ENCODE measurements at places on chromosomes 5 and 9.

GRCh38 chr5:91224969-91225368 lies 158.1 kb downstream of the ARRDC3 start:
- no peak for DNase-seq

- no peak for DNase-seq
Measured at GRCh38 chr9:132168347-132168746, 6.5 kb downstream of the NTNG2 start.

DNA sequence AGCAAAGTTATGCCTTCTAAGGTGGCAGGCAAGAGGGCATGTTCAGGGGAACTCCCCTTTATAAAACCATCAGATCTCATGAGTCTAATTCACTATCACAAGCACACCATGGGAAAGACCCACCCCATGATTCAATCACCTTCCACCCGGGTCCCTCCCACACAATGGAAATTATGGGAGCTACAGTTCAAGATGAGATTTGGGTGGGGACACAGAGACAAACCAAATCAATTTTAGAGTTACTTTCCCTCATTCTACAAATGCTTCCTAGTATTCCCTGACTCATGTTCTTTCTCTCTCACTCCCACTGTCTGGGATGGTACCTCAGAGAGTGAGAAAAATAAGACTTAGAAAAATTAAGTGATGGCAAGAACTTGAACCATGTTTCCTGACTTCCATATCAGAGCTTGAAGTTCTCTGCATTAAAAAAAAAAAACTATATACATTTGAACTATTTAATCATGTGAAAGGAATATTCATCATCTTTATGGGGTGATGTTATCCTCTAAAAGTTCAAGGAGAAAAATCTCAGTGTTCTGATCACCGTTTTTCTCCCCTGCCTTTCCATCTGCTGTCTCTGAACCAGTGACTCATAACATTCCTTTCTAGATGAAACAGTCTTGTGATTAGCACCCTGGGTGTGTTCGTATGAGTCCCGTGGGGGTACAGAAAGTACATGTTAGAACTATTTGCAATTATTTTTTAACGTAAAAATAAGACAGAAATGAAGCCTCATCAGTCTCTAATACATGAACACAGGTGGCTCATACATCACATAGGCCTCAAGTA lies 282.9 kb downstream of the SLF1 start:
- no peak for DNase-seq

DNA sequence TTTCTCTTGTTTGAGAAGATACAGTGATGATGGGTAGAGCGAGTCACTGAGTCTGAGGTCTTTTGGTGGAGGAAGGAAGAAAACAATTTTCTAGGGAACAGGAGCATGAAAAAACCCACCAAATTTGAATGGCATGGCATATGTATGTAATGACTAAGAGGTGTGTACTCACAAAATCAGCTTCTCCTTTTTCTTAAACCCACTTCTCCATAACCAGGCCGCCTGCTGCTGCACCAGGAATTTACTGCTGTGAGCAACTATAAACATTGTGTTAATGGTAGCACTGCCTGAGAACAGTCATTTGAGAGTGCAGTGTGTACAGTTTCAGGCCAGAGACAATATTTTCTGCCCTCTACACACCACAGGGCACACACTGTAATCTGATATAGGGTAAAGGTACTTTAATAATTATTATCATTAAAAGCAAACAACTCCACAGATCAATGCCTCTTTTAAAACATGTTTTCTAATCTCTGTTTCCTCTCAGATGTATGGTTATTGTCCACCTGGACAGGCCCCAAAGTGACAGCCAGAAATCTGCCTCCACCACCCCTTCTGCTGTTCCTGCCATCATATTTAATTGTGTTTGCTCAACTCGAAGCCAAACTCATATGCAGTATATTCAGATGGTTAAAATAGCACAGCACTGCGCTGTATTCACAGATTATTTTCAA lies 241.6 kb downstream of the KIAA0825 start:
- no peak for DNase-seq

DNA sequence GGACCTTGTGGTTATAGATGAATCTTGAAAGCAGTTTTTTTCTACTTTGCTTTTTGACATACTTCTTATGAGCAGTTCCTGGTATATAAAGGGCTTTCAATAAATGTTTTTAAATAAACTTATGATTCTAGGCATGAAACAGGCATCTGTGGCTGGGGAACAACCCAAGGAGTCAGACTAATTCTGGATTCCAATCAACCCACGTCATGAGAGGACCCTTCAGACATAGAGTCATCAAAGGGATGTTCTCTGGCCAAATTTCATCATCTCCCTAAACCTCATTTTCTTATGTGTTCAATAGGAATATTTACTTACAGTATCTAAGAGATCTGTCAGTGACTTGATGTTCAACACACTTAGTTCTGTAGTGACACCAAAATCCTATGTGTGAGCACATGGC lies 243.8 kb upstream of the ZNF462 start:
- DNase-seq, result no peak

DNA sequence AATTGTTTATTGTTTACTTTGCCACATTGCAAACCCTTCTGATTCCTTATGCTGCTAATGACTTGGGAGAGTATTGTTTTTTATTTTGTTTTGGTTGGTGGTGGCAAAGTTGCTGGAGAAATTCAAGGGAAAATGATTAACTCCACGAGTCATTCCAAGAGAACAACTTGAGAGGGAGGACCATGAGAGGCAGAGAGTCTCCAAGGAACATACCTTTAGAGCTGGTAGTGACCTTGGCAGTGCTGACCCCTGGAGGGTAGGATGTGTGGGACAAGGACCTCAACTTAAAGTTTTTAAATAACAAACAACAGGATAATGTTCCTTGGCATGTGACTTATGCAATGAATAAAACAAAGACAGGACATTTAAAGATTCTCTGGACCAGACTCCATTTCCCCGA lies 139.7 kb downstream of the LRRC70 start:
- DNase-seq, result peak; percentile 13

GRCh38 chr5:4640795-4641194 lies 499.3 kb upstream of the ADAMTS16 start:
- no peak for DNase-seq

DNA sequence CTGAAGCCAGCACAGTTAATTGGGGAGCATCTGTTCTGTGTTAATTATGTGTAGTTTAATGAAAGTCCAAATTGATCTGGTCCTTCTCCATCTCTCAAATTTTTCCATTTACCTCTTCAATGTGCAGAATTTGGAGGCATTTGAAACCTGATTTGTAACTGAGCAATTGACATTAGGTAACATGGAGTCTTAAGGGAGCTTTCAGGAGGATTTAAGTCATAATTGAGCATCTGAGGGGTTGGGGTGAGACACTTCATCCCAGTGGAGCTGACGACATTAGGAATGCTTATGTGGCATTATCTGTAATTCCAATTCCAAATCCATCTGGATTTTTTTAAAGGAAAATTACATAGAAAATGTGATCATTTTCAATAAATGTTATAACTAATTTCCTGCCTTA lies 1015.9 kb downstream of the TLE1 start:
- no peak for DNase-seq

DNA sequence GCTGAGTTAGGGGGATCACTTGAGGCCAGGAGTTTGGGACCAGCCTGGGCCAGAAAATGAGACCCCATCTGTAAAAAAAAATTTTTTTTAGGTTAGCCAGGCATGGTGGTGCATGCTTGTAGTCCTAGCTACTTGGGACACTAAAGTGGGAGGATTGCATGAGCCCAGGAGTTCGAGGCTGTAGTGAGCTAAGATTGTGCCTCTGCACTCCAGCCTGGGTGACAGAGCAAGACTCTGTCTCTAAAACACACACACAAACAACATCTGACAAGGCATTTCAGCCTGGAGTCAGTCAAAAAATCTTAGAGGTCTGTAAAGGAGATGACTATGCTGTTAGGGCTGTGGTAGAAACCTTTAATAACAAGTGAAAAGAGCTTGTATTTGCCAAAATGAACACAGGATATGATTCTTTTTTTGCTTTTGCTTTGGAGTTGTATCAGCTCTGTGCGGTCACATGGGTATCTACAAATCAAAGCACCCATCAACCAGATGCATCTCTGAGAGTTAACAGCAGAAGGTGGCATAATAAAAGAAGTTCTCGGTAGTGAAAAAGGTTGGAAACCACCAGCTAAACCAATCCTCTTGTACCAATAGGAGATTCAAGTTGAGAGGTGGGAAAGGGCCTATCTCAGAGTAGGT lies 3.6 kb upstream of the PSMD5 start:
- DNase-seq, result no peak

GRCh38 chr5:41325074-41325473 lies 111.7 kb upstream of the C6 start:
- DNase-seq, result no peak

GRCh38 chr5:143775258-143775657 lies 36.7 kb upstream of the HMHB1 start:
- DNase-seq, result no peak

DNA sequence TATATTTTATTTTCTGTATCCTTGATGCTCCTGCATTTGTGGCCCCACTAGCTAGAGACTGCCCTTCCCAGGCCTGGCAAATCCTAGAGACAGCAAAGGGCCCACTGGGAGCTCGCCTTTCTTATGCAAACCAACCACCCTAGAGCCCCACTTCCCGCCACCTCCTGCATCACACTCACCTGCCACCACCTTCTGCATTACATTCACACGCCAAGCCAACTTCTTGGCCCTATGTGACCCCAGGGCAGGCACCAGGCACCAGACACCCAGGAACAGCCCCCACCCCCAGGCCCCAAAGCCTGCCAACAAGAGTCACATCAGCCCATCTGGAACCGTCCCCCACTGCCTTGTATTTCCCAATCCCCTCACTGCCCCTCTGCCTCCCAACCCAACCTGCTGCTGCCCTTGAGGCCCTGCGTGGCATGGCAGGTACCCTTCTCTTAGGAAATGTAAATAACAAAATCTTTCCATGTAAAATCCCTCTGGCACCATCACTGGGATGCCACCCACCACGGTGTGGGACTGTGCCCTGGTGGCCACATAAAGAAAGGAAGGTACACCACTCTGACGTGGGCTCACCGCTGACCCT lies 22.0 kb downstream of the ROR2 start:
- DNase-seq, result no peak

DNA sequence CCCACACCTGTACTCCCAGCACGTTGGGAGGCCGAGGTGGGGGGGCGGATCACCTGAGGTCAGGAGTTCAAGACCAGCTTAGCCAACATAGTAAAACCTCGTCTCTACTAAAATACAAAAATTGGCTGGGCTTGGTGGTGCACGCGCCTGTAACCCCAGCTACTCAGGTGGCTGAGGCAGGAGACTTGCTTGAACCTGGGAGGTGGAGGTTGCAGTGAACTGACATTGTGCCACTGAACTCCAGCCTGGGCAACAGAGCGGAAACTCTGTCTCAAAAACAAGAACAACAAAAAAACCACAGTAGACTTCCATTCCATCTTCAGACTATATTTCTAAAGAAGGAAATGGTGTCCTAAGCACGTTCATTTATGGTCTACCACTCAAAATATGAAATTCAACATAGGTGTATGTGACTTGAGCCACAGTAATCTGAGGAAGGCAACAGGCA lies 14.2 kb upstream of the SERINC5 start:
- DNase-seq, result no peak

- no peak for DNase-seq
Measured at GRCh38 chr5:72204946-72205345, 97.7 kb downstream of the MAP1B start.

- DNase-seq, result no peak
Measured at GRCh38 chr9:131954299-131954698, 125.4 kb downstream of the MED27 start.

- DNase-seq, result no peak
Measured at GRCh38 chr9:81526587-81526986, 162.8 kb downstream of the TLE1 start.

- no peak for DNase-seq
Measured at GRCh38 chr5:142716963-142717362, 31.1 kb upstream of the FGF1 start.

DNA sequence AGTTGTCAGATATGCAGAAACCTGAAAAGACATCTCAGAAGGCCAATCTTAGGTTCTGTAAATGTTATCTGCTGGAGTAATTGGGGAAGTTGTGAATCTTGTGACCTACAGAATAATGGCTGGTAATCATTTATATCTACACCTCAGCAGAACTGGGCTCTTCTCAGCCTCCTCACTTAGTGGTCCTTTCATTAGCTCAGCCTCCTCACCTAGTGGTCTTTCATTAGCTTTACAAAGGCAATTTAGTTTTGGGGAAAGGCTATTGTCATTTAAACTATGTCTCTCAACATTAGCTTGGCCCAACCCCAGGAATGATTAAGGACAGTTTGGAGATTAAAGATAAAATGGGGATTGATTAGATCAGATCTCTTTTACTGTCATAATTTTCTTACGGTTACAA lies 284.2 kb upstream of the SGCD start:
- no peak for DNase-seq

DNA sequence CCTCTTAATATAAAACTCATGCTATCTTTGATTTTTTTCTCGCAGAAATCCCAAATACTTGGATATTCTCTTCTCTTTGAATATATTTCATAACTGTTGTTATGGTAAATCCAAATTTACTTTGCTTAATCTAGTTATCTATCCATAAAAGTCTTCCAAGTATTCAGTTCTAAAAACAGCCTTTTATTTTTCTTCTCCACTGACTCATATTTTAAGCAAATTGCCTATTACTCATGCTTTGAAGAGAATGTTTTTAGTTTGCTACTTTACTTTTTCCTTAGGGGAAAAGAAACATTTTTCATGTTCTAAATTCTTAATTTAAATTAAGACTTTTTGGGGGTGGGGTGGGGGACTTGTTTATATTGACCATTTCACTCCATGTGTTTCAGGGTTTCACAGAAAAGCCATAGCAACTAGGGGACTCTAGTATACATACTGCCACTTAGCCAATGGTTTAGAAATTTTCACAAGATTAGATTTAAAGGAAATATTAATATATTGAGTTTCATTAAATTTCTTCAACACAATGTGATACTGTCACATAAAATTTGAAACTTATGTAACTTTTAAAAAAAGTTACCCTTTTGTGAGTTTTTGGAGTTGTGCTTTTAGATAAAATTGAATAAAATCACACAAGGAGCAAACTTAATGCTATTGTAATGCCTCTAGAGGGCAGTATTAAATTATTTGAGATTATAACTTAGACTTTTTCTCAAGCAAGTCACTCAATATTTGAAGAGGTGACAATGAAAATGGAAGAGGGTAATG lies 545.8 kb upstream of the ARRDC3 start:
- DNase-seq, result no peak
